ENCODE measurements at places on chromosomes 16 and 17.

DNA sequence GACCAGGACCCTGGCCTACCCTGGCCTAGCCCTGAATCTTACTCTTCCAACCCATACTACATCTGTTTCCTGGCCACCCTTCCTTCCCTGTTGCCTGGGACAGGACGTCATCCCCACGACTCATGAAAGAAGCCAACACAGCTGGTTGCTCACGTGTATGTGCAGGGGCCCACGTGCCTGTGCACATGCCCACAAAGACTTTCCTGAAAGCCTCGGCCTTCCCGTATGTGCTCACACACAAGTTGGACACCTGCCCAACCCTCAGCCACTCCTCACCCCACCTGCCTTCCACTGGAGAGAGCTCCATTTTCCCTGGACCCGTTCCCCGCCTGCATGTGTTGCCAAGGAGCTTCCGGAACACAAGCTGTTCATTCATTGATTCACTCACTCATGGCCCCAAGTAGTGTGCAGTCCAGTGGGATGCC lies 7.0 kb downstream of the PLXDC1 start:
- DNase-seq = peak; percentile 72

DNA sequence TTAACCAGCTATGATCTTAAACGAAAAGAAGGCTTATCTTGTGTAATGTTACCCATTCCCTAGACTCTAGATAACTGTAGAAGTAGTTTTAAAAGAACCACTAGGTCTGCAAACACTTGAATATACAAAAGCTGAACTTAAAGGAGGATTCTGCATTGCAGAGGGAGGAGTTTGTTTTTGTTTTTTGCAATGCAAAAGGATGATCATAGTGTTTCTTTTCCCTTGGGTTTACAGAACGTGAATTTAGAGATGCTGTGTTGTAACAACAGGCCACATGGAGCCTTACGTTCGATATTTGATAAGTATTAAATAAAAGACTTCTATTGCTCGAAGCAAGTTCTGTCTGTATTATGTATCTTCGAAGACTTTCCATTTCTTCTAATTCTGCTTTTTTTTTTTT lies 77.6 kb downstream of the CHD9 start:
- DNase-seq = no peak

GRCh38 chr17:35448214-35448898 lies at the start of gene SLFN13:
Gene SLFN13, minus strand, starts transcription at chr17:35448766. Its CDS starts 3,086 bp downstream, at chr17:35445680.
- DNase-seq = peak; percentile 68

GRCh38 chr16:56988161-56988947 lies 1.0 kb upstream of the NLRC5 start:
- no peak for DNase-seq

GRCh38 chr17:39699818-39700147 lies at the start of gene ERBB2:
Gene ERBB2, plus strand, starts transcription at chr17:39700064. Its CDS starts 175 bp downstream, at chr17:39700239.
- DNase-seq = peak; percentile 90

DNA sequence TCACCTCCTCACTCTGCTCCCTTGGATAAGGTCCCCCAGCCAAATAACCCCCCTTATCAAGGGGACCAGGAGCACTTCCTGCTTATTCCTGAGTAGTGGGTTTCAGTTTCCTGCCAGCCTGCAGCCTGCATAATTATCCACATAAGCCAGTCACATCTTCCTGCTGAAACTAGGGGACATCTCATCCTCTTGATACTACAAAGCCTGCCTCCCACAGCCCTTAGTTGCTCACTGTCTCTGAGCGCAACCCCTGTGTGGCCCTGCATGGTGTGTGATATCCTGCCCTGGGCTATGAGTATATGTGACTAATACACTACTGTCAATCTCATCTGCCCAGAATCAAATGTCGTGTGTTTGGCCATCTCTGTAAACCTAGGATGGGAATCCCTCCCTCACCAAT lies 8.0 kb upstream of the XYLT2 start:
- no peak for DNase-seq

DNA sequence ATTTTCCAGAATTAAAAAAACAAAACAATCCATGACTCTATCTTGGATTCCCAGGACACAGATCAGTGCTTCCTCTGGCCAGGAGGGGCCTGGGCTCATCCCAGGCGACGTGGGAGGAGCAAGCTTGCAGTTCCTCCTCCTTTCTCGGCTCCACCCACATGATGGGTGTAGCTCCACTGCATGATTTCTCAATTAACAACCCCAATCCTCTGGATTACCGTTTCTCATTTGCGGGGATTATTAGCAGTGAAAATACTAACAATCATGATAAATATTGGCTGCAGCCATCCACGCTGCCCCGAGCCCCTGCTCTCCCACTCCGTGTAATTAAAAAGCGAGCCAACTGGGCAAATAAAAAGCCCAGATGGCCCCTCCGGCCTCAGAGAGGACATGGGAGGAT lies 46.4 kb upstream of the SDK2 start:
- no peak for DNase-seq

GRCh38 chr17:80064696-80065095 lies 28.3 kb downstream of the CCDC40 start:
- DNase-seq = no peak

GRCh38 chr17:41009301-41009760 lies 403 bp upstream of the KRTAP3-1 start:
- DNase-seq = peak; percentile 24

GRCh38 chr17:56045872-56046271 lies 107.4 kb upstream of the ANKFN1 start:
- no peak for DNase-seq

GRCh38 chr17:58402679-58403078 lies 14.7 kb downstream of the RNF43 start:
- peak; percentile 66 for DNase-seq

- peak; percentile 52 for DNase-seq
Observed at GRCh38 chr17:21214777-21215541, 998 bp upstream of the TMEM11 start.

DNA sequence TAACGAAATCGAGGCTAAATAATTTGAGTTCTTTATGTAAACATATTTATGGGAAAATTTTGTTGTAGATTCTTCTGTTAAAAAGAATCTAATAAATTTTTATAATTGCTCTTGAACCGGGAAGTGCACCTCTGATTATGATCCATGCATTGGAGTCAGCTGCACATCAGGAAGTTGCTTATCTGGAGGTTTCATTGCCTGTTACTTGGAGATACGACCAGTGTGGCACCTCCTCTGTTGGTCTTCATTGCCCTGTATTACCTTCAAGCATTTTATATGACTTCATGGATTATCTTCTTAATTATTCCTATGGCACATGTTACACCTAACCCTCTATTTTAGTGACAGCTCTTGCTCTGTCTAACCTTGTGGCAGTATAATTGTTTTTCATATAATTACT lies 312.6 kb upstream of the TBX2 start:
- no peak for DNase-seq

DNA sequence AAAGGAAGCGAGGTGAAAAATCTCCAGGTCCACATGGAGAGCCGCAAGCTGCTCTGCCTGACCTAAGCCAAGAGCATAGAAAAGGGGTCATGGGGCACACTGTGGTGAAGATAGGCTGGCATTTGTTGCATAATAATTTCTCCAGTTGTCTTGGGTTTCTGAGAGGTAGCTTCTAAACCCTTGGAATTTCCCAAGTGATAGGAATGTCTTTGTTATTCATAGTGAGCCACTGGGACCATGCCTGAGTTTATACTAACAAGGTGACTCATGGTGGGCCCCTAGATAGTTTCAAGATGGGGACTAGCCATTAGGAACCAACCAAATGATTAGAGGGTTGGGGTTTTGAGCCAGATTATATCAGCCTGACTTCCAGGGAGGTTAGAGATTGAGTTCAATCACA lies 25.6 kb downstream of the SOST start:
- DNase-seq = peak; percentile 87

- no peak for DNase-seq
Observed at GRCh38 chr16:55035956-55036355, 105.3 kb downstream of the IRX5 start.

DNA sequence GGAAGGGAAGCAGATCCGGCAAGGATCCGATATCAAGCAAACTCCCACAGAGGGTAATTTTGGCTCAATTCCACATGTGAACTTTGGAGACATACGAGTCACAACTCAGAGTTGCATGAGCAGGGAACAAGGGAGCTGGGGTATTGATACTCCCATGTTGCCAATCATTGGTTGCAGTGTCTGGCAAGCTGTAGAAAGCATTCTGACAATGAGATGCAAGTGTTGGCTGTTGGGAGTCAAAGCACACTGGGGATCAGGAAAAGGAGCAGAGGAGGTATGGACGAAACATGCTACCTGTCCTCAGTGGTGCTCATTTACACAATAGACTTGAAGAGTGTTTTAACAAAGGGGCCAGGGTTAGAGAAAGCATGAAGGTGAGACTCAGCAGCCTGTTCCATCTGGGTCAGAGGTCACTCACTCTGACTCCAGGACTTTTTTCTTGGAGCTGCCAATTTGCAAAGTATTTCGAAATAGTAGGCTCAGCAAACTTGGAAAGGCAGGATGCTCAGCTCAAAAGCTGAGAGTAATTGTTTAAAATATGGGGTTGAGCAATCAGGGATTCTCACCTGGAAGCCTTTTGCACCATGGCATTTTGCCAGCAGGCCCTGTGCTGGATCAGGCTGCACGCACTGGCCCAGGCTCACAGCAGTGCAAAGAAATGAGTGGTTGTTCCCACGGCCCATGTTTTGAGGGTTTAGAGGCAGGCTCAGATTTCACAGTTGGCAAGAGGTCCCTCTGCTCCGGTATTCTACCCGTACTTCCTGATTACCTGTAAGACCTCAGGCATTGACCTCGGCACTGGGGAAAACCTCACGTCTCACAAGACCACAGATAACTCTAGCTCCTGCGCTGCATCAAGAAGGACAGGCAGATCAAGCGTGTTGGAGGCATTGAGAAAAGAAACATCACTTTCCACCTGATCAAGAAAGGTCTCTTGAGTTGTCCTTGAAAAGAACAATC lies 17.6 kb upstream of the NKD1 start:
- no peak for DNase-seq

DNA sequence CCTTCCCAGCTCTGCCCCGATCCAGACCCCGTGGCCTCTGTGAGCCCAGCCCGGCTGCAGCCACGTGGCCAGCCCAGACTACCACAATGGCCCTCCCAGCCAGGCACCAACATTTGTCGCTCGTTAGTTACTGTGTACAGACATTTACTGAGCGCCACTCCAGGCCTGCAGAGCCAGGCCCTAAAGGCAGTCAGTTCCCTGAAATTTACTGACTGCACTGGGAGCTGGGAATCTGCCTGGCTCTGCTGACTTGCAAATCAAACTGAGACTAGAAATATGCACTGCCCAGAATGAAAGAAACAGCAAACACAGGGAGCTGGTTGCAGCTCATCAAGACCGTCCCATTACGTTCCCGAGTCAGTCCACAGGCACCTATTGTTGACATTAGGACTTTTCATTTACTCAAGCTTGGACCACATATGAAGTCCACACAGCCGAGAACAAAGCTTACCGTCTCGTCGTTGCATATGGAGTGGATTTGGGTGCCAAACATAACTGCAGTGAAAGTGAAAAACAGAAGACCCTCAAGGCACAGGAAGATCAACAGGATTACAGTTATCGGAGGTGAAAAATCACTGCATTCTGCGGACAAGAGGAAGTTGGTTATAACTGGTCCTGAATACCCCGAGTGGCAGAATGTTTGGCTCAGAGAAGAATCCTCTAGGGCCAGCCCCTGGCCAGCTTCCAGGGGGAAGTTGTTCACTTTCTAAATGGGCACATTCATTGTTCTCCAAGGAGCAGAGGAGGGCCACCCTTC lies 34.5 kb downstream of the ZDHHC7 start:
- peak; percentile 55 for DNase-seq

DNA sequence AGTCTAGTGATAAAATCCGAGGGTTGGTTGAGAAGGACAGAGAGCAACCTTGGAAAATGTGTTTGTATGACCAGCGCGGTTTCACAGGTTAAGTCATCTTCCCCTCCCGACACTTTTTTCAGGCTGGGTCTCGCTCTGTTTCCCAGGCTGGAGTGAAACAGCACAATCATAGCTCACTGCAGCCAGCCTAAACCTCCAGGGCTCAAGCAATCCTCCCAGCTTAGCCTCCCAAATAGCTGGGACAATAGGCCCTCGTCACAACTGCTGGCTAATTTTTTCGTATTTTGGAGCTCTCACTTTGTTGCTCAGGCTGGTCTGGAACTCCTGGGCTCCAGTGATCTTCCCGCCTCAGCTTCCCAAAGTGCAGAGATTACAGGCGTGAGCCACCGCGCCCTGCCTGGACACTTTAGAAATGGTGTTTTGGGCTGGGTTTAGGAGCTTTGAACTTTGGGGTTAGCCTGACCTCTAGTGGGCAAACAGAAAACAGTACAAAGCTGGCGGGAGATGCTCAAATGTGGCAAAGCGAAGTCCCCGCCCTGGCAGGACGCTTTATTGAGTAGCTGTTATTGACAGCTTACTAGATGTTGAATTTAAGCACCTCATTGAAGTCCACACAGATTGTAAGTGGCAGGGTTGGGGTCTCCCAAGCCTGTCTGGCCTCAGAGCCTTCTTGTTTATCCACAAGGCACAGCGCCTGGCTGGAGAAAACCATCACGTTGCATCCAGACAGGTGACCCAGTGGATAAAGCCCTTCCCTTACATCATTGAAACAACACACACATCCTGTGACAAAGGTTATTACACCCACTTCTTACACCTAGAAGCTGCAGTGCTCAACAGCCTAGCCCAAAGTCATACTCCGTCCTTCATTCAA lies 34.7 kb upstream of the RBBP6 start:
- DNase-seq = peak; percentile 79
